ENCODE measurements at places on chromosomes 7 and 10.

GRCh38 chr7:132206594-132206993, 369.7 kb downstream of the PLXNA4 start:
- DNase-seq: no peak

DNA sequence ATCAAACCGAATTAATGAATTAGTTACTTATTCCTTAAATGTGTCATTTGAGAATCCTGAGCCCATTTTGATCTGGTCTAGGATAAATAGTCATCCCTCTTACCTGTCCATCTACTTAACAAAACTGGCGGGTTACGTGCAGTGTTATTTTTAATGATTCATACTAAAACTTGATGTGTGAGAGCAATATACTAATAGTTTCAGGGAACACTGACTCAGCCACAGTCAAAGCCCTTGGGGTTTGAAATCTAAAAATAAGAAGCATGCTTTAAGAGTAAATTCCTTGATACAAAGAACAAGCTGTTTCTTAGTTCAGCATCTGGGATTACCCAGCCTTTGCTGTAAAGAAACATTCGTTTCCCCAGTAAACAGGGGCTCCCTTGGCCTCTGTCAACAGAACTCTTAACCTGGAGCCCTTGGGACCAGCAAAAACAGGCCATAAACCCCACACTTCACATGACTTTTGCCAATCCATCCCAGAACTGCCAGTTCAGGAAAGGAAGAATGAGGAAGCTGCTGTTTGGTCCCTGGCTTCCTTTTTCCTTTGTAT, 370.6 kb upstream of the IGFBP3 start:
- DNase-seq: no peak

- no peak for DNase-seq
These were observed 503.0 kb upstream of the FOXK1 start for GRCh38 chr7:4178916-4179687.

DNA sequence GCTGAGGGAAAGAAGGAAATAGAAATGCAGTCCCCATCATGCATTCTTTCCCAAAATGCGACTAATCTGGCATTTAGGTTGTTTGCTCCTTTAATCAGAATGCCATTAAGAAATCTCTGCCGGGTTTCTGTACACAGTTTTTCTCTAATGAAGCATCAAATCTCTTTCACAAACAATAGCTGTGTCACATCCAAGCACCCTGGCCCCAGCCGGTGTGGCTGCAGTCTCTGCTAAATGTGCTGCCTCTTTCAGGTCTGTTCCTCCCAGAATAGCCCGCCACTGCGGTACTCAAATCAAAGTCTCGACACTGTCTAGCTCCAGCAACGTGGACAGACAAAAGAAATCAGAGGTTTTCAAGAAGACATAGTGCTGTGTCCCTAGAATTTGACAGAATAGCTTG, 343.8 kb downstream of the KCNMA1 start:
- no peak for DNase-seq

GRCh38 chr10:74451127-74451829, 300.3 kb downstream of the ADK start:
- no peak for DNase-seq

DNA sequence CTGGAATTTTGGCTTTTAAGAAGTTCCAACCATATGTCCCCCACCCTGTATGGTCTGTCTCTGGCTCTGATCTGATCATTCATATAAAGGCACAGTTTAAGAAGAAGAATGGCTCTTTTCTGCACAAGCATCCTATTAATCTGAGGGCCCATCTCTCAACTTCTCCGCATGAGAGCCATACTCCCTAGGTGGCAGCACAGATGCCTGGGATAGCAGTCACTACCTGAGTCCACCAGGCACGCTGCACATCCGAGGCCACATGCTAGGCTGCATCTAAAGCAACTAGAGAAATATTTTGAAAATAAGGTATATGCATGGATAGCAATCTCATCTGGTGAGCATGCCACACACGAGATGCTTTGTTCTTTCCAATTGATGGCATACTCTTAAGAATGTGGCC, 565.5 kb downstream of the PARD3 start:
- DNase-seq: no peak

DNA sequence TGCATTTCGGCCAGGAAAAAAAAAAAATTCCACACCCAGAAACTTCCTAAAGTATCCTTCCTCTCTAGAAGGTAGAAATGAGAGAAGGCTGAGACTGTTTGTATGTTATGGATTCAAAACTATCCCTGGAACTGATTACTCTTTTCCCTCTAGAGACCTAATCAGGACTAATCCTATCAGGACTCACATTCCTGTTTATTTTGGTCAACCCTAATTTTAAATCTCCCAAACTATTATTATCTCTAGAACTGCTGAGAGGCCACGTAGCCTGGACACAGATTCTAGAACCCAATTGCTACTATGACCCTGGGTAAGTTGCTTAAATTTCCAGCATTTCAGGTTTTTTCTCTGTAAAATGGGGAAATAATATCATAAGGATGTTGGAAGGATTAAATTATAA, 346.8 kb upstream of the MEOX2 start:
- no peak for DNase-seq

DNA sequence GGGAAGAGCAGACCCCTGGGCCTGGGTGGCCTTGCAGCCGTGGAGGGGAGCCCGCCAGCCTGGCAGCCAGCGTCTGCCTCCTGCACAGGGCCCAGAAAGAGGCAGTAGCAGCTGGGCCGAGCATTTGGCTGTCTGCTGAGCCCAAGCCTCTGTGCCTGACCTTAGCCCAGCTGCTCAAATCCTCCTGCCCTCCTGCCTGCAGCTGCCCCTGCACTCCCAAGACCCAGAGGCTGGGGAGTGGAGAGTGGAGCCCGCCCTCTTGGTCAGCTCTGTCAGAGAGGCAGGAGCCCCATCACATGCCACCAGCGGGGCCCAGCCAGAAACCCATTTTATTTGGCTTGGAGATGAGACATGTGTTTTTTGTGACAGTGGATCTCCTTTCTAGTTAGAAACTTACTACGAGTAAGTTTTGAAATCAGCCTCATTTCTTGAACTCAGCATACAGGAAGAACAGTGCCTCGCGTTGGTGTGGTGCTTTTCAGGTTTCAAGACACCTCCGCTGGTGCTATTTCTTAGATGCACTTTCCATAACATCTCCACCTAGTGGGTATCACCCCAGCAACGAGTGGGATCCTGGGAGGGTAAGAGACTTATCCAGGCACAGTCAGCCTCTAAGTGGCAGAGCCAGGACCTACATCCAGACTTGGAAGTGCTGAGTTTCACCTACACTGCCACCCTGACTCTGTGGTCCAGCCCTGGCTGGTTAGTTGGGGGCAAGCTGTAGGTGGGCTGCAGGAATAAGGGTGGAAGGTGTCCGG, 477.1 kb downstream of the RPS24 start:
- DNase-seq: no peak

DNA sequence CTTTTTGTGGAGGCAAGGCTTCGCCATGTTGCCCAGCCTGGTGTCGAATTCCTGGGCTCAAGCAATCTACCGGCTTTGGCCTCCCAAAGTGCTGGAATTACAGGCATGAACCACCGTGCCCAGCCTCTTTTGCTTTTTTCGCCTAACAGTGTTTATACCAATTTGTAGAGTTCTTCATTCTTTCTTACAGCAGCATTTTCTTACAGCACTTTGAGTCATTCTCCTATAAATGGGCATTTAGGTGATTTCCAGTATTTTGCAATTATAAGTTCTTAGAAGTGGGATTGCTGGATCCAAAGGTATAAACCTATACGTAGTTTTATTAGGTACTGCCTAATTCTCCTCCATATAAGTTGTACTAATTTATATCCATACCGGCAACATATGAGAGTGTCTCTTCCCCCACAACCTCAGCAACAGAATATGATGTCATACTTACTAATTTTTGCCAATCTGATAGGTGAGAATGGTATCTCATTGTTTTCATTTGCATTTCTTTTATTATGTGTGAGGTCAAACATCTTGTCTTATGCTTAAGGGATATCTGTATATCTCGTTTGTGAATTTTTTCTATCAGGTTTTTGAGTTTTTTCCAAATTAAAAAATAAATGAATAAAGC, 39.1 kb downstream of the SUFU start:
- DNase-seq: no peak

- no peak for DNase-seq
These were observed 126.8 kb downstream of the NEURL1 start for GRCh38 chr10:103620352-103620740.

DNA sequence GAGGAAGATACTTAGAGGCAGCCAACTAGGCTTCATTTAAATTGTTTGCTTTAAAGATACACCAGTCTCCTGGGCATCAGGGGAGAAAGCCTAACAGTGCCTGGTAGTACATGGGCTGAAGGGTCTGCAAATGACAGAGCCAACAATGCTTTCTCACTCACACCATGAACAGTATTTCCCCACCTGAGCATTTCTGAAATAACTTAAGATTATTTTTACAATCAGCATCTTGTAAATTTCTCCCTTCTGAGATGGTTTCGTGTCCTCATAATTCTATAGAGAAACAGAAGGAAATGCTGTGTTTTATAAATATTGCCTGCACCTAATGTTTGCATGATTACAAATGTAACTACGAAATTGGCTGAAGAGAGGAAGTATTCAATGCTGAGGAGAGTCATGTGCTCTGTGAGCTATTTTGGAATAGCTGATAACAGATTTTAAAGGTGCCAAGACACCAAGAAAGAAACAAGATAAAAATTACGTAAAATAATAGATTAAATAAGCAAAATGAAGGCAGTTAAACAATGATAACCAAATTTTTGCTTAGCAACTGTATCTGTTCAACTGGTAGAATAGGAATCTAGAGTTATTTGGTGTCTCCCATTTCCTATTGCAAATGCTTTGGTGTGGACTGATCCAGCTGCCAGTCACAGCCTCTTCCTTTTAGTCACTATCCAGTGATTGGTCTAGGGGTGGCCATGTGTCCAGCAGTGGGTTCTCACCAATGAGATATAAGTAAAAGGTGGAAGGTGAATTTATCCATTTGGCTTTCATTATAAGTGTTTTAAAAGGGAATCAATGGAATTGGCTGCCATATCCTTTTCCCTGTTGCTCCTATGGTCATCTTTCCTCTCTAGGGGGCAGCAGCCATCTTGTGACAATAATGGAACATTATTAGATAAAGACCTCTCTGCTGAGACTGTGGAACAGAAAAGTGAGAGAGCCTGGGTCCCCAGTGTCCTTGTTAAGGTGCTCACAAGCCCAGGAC, 167.9 kb upstream of the SLC26A5 start:
- no peak for DNase-seq

- peak; percentile 37 for DNase-seq
These were observed 918 bp downstream of the PWWP2B start for GRCh38 chr10:132397671-132398565.

- no peak for DNase-seq
These were observed 128.7 kb upstream of the LYZL1 start for GRCh38 chr10:29160150-29160617.

GRCh38 chr10:12459762-12460161, 110.4 kb downstream of the CAMK1D start:
- DNase-seq: no peak

GRCh38 chr10:34150103-34150502, 665.0 kb downstream of the PARD3 start:
- DNase-seq: no peak

DNA sequence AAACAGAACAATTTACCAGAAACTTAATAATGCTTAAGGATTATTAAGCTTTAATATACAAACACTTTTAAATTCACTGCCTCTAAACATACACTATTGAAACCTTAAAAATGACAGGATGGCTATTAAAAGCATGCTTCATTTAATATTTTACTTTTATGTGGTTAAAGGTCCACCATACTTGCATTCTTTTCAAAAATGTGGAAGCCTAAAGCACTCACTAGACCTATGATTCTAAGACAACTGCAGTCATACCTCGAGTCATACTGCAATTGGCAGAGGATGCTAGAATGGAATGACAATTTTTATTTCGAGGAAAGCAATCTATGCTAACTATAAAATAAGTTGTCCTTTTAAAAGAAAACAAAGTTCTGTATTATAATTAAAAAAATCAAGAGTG, 85.3 kb downstream of the PIP4K2A start:
- DNase-seq: no peak

- DNase-seq: peak; percentile 26
These were observed at the start of gene ASB13 for GRCh38 chr10:5666008-5666840. TSS of gene ASB13 (minus strand) at chr10:5666595. CDS start at chr10:5666551, 44 bp downstream.

DNA sequence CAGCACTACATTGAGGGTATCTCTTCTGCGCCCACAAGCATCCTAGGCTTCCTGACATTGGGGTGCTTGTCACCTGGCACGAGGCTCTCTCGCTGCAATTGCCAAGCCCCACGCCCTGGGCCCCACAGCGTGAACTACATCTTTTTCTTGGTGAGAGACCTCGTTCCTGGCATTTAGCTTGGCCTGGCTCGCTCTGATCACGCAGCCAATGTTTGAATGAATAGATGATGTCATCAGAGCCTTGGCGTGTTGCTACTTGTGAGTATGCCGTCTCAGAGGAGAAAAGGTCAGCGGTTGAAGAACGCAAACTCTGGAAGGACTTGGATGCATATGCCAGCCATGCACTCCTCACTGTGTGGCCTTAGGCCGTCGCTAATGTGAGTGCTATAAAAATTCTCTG, 150.2 kb upstream of the AUTS2 start:
- no peak for DNase-seq

DNA sequence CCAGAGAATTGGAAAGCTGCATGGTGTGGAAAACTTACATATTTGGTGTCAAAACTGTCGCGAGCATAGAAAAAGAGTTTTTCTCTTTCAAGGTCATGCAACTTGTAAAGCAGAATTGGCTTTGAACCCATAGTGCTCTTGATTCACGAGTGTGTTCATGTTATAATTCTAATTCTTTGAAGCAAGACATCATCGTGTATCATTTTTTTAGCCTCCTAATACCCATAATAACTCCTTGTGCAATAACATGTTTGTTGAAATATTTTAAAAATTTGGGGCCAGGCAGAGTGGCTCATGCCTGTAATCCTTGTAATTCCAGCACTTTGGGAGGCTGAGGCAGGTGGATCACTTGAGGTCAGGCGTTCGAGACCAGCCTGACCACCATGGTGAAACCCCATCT, 4.2 kb downstream of the CCL24 start:
- no peak for DNase-seq

- no peak for DNase-seq
These were observed 128.6 kb upstream of the KCTD7 start for GRCh38 chr7:66500087-66500486.

DNA sequence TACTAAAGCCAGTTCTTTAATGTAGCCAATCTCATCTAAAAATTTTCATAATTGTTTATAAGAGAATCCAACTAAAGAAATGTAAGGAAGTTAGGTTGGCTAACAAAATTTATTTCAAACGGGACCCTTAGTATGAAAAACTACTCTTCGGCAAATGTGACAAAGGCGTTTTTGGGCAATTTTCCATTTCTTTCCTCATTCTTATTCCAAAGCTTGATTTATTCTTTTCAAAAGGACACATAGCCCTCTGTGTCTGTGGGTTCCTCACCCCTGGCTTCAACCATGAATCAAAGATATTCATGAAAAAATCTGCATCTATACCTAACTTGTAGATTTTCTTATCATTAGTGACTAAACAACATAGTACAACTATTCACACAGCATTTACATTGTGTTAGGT, 195.9 kb downstream of the ZMYND11 start:
- no peak for DNase-seq

GRCh38 chr10:131094527-131095312, 216.8 kb downstream of the TCERG1L start:
- DNase-seq: no peak

DNA sequence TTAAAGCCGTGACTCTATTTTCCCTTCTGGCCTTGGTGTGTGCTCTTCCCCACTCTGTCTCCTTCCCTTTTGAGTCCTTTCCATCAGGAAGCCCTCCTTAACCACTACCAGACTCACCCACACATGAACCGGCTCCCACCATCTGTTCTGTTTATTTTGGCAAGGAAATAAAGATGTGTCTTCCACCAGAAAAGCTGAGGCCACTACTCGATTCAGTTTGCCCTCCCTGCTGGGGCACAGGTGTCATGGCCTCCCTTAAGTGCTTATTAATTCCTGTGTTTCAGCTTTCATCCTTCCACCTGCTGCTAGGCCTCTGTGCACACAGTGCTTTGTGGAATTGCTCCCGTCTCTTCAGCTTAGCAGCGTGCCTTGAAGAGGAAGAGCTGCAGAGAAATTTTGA, 16.7 kb downstream of the POR start:
- no peak for DNase-seq
